Transverse colon (tissue), 4 donors: ENCODE measurements at places on chromosomes 6 and 20.
A peak's percentile ranks its signal among the peaks of the same experiment; 100 is the strongest.

DNA sequence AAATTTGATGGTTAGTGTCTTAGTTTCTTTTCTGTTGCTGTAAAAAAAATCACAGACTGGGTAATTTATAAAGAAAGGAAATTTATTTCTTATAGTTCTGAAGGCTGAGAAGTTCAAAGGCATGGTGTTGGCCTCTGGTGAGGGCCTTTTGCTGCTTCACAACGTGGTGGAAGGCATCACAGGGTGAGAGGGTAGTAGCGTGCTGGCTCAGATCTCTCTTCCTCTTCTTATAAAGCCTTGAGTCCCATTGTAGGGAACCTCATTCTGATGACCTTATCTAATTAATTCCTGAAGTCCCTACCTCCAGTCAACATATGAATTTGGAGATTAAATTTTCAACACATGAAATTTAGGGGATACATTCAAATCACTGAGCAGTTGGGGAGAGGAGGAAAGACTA lies 62.0 kb downstream of the ARID1B start:
- DNase-seq: no peak

DNA sequence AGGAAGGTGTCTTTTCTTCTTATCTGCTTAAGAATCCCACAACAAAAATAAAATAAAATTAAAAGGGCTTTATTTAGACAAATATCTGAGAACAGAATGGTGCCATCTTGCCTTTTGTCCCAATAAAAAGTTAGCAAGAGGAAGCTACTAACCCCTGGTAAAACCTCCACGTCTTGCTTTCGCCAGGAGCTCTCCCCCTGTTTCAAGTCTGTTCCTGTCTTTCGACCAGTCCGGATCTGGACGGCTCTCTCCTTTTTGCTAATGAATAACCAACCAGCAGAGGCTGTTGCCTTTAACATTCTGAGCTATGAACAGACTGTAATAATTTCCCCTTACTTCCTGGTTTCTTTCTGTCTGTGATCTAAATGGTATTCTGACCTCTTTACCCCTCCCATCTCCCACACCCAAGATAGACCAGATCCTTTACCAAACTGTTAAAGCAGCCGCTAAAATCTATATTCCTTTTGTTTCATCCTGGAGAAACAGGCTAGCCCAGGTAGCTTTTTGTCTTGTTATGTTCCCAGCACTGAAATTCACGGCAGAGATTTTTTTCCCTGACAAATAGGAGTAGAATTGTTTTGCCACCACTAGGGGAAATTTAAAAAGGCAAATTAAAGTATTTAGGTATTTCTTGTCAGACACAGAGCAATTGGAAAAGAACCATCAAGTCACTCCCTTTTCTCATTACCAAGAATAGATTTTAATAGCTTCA lies at the start of gene FRK:
FRK (minus strand) TSS at position 320 of the 712 bp plus-strand sequence. CDS start 580 bp downstream, outside the sequence.
- peak; percentile 85 for DNase-seq

- DNase-seq: no peak
Observed at GRCh38 chr6:21437581-21437980, 156.0 kb upstream of the SOX4 start.

- DNase-seq: no peak
Observed at GRCh38 chr6:15527838-15528617, 134.8 kb downstream of the DTNBP1 start.

DNA sequence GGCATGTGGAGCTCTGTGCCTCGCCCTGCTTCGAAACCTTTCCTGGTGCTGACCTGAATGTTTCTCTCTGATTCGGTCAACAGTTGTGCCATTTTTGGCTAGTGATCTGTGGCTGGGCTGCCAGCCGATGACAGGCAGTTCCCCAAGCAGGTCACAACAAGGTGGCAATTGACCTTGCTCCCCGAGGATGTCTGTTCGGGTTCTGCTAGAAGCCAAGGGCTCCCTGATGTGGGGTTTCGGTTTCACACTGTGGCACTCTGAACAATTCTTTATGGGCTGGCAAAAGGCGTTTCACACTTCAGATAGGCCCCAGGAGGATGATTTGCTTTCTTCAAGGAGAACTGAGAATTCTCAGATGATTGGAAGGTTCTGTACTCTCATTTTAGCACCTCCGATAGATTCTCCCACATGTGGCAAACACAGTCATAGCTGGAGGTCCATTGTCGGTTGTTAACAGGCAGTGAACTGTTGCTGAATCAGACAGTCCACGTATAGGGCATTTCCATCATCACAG lies 135.6 kb downstream of the SLC24A3 start:
- no peak for DNase-seq

GRCh38 chr6:4914420-4915159 lies 89.2 kb downstream of the RPP40 start:
- DNase-seq: no peak

GRCh38 chr20:49633023-49633422 lies 65.1 kb upstream of the PTGIS start:
- no peak for DNase-seq

DNA sequence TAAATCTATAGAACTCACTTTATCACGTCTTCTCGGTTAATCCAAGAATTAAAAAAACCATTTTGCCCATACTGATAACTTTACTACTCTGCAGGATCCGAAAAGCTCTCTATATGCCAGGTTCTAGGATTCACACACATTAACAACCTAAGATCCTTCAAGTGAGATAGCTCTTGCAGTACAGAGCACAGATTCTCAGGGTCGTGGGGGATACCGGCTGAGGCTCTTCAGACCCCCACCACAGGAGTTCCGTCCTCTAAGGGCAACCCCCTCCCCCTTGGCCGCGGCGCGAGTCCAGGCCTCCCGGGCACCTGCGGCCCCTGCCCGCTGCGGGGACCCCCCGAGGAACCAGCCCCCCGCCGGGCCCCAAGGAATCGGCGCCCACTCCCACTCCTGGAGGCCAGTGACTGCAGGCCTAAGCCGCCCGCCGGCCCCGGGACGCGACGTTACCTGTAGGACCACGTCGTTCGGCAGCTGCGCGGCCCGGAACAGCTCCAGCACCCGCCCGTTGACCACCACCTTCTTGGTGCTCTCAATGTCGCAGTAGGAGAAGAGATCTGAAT lies 892 bp downstream of the REPS1 start:
- no peak for DNase-seq

- no peak for DNase-seq
Observed at GRCh38 chr6:19159089-19159488, 678.1 kb upstream of the ID4 start.
